NB4 (cell line): ENCODE measurements at places on chromosomes 7 and 10.

DNA sequence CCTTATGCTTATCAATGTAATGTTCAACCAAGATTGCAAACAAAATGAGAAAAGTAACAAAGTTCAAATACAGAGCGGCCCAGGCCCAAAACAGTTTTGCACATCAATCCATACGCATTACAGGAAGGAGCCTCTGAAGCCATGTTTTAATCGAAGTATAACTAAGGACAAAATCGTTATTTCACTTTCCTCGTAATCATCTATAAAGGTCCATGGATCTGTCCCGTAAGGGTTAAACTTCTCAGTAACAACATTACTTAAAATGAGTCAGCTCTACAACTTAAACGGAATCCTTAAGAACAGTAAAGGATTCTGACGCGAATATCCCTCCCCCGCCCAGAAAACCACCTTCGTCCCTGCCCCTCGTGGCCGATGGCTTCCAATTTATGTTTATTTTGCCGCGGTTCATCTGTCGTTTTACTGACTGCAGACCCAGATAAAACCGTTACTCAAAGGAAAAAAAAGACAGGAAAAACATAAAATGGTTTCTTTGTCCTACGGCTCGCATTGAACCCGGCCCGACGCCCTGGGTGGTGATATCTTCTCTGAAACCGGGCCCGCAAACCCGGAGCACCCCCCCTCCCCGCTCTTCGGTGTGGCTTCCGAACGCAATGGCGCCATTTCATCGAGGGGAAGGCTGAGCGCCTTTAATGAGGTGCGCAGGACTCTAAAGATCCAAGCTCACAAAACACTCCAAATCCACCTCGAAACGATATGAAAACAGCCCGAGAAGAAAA, 1.1 kb downstream of the HNRNPA2B1 start:
- peak; percentile 80 for DNase-seq

DNA sequence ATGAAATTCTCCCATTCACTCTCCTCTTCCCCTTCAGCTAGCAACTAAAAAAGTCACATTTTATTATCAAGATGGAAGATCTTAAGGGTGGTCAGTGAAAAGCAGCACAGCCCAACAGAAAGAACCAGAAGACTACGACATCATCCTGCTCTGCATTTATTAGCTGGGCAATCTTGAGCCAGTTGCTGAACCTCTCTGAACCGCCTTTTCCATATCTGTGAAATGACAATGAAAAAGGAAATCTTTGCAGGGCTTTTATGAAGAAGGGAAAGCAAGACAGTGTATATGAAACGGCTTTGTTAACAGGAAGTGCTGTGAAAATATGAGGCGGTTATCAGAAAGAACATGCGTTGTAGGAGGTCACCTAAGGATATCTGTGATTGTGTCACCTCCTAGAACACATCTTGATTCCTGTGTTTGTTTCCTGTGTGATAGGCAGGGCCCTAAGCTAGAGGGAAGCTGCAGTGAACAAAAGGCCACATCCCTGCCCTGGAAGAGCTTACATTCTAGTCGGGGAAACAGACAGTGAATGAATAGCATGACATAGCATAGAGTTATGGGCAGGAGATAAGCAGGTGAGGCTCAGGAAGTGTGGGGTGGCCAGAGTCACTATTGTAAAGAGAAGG, 36.0 kb upstream of the KCNMA1 start:
- peak; percentile 13 for DNase-seq

- DNase-seq: peak; percentile 90
Measured at GRCh38 chr7:157875230-157876179, 538.7 kb downstream of the DNAJB6 start.

- DNase-seq: no peak
Measured at GRCh38 chr10:122044713-122045112, 55.8 kb downstream of the TACC2 start.

GRCh38 chr7:148110097-148110868, 480.3 kb upstream of the C7orf33 start:
- peak; percentile 12 for DNase-seq

GRCh38 chr10:22619101-22619500, 95.3 kb downstream of the PIP4K2A start:
- DNase-seq: no peak

GRCh38 chr7:129998446-129998845, 45.7 kb upstream of the UBE2H start:
- no peak for DNase-seq

DNA sequence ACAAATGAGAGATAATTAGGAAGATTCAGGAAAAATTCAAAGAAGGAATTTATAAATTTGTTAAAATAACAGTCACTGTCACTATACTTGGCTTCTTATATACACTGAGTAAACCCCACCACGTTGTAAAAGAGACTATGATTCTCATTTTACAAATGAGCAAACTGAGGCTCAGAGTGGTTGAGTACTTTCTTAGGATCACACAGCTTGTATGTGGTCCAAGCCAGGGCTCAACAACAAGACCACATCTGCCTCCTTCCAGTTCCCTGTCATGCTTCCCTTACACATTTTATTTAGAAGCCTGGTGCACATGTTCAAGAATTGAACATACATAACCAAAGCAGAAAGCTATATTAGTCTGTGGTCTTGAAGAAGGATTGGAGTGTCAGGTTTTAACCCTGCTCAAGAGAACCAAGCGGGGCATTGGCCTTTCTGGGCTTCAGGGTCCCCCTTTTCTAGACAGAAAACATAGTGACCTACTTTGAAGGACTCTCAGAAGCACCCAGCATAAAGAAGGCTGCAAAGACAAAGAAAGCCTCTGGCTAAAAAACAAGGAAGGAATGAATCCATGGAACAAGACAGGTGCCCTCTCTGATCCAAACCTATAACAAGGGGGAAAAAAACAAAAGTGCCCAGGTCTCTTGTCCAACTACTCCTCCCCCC, 846 bp downstream of the MRLN start:
- DNase-seq: no peak

DNA sequence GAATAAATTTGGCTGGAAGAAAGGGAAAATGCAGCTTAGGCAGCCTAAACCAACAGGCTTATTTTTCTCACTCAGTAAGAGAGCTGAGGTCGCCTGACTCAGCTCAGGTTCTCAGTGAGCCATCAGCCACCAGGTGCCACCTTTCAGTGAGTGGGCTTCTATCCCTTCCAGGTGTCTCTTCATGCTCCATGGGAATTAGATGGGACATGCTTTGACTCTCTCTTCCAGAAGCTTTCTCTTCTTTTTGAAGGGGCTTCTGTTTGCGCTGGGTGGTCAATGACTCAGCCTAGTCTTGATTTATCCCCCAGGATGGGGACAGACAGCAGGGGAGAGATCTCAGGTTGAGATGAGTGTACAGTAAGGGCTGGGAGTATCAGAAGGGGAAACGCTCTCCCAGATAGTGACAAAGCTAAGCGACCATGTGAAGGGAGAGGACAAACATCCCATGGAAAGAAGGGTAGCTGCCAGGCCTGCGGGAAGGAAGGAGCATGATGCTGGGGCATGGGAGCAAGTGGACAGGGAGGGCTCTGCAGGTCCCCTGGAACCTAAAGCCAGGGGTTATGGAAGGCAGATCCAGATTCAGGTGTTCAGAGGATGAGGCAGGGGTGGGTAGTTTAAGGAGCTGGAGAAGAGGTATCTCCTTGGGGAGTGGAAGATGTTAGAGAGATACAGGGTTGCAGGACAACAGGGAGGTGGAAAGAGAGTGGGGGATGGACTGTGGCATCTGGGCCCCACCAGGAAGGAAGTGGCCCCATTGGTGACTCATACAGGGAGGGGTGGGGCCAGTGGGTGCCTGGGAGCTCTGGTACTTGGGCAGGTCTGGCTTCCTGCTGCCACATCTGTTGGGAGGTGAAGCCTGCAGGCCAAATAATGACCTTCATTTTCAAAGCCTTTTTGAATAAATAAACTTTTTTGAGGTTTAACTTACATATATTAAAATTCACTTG, 32.5 kb downstream of the OGDH start:
- peak; percentile 95 for DNase-seq

GRCh38 chr7:77651575-77652162, 44.6 kb upstream of the RSBN1L start:
- peak; percentile 72 for DNase-seq

GRCh38 chr10:44635176-44635575, 250.3 kb upstream of the CXCL12 start:
- DNase-seq: no peak

DNA sequence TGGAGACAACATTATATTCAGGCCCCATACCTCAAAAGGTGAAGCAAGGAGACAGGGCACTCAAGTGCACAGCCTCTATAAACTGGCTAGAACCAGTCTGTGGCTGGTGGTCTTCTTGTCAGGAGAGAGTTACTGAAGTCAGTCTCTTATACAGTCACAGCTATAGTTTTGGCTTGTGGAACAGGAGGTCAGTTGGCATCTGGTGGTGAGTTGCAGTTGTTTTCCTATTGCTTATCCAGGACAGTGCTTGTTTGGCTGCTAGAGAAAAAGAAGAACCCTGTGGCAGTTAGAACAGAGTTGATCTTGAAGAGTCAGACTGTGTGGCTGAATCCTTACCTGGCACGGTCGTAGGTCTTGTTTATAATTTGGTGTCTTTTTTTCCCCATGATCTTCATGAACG, 17.3 kb downstream of the CCM2 start:
- DNase-seq: no peak
